ENCODE measurements at places on chromosomes 1 and 21.

DNA sequence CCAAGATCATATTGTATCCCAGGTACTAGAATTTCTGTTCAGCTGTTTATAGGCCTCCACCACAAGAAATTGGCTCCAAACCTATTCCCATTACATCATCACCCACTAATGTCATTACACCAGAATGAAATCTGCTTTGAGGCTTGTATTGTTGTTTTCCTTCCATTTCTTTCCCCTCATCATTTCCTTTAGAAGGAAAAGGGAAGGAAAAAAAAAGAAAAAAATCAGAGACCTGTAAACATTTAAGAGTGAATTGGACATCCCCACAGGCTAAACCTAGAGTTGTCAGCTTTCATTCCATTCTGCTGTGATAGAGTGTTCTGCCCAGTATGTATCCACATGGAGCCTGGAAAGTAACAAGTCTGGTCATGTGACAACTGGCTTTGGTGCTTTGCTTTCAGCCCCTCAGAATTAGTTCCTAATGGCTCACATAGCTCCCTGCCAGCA, 44.6 kb downstream of the NFYC start:
- no peak for DNase-seq

DNA sequence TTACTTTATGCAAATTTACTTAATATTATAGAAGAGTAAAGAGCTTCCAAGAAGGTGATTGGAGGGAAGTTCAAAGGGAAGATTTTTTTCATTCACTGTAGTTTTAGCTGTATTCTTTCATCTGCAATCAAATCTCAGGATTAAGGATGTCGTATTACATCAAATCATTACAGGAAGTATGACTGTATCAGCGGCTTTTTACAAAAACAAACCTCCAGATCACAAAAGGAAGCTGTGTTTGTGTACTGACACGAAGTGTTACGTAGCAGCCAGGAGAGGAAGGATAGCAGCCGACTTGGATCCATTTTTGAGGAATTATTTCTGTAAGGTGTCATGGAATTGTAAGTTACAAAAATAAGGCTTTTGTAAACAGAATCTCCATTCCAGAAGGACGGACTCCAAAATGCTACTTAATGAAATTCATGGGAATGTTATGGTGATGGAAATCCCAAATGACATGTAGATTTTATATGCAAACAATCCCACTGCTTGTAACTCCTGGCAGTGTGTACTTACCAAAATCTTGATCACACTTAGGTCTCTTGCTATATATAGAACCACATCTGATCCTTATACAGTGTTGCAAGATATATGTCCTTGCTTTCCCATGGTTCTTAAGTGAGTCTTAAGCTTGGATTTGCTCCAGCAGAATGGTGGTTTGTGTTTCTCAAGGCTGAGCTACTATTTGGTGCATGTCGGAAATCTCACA, 49.8 kb downstream of the KCNJ15 start:
- DNase-seq = no peak

- DNase-seq = no peak
Observed at GRCh38 chr1:145959957-145960467, 2.2 kb upstream of the LIX1L start.

- no peak for DNase-seq
Observed at GRCh38 chr21:44737706-44738354, 26.5 kb upstream of the TSPEAR start.

- no peak for DNase-seq
Observed at GRCh38 chr1:206808615-206809014, 36.3 kb upstream of the IL10 start.

- no peak for DNase-seq
Observed at GRCh38 chr1:101003012-101003650, 22.5 kb downstream of the DPH5 start.

GRCh38 chr1:87215592-87215991, 113.1 kb upstream of the LMO4 start:
- no peak for DNase-seq

GRCh38 chr1:60842304-60842703, 240.1 kb upstream of the NFIA start:
- no peak for DNase-seq

All from D341Med (cell line).